ENCODE measurements at places on chromosomes 12 and 14.
A peak's percentile ranks its signal among the peaks of the same experiment; 100 is the strongest.

DNA sequence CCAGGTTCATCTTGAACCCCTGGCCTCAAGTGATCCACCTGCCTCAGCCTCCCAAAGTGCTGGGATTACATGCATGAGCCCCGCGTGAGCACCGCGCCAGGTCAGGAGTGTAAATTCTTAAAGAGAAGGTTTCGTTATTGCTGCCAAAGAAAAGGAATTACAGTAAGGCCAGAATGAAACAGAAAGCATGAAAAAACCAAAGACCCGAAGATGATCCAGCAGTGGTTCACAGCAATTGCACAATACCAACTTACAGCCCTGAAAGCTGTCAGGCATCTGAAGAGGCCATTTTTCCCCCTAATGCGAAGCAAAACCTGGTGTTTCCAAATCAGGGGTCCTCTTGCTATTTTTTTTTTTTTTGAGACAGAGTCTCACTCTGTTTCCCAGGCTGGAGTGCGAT lies 10.3 kb downstream of the RBM23 start:
- DNase-seq, result no peak

DNA sequence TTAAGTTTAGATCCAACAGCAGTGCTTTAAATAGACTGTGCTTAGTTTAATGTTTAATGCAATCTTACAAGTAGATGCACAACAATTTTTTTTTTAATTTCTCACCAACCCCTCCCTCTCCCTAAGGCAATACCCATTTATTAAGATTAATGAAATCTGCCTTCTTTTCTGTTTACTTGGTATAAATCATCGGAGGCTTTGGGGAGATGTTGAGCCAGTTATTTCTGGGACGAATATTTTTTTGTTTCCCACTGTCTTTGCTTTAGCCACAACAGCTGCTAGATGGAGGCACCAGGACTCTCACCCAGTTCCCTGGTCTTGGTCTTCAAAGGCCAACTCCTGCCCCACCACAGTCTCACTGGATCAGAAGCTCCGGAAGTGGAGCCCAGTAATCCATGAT lies 113.4 kb downstream of the PLXNC1 start:
- DNase-seq, result no peak

DNA sequence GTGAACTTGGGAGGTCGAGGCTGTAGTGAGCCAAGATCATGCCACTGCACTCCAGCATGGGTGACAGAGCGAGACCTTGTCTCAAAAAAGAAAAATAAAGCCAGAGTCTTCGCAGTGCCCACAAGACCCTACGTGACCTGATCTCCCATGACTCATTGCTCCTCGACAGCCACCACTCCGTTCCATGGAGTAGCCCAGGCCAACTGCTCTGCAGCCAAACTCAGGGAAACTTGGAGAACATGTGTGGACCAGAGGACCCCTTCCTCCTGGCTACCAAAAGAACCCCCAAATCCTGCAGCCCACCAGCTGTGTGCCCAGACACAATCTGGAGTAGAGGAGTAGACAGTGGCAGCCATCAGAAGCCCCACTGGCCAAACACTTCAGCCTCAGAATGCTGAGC lies 32.1 kb upstream of the PPP2R5C start:
- DNase-seq, result no peak

- no peak for DNase-seq
Observed at GRCh38 chr12:68785823-68786222, 22.2 kb upstream of the MDM2 start.

DNA sequence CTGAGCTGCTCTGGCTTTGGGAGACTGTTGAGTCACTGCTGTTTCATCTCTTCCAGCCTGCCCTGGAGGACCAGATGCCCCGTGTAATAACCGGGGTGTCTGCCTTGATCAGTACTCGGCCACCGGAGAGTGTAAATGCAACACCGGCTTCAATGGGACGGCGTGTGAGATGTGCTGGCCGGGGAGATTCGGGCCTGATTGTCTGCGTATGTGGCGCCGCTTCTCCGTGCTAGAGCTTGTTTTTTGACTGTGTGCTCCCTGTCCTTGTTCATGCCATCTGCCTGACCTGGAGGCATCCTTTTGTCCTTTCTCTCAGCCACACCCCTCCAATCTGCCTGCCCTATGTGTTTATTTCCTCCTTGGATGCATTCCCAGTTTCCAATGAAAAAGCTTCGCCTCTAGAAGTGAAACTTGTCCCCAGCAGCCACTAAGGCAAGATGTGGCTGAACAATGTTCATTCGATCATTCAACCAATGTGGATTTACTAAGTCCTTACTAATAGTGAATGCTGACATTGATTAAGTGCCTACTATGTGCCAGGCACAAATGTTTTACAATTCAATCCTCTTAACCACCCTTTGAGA lies 98.6 kb downstream of the NT5DC3 start:
- DNase-seq, result no peak

GRCh38 chr12:54379398-54380201 lies 4.9 kb downstream of the ZNF385A start:
- DNase-seq, result peak; percentile 64

GRCh38 chr14:70934502-70935134 lies 27.4 kb downstream of the PCNX1 start:
- DNase-seq, result no peak

DNA sequence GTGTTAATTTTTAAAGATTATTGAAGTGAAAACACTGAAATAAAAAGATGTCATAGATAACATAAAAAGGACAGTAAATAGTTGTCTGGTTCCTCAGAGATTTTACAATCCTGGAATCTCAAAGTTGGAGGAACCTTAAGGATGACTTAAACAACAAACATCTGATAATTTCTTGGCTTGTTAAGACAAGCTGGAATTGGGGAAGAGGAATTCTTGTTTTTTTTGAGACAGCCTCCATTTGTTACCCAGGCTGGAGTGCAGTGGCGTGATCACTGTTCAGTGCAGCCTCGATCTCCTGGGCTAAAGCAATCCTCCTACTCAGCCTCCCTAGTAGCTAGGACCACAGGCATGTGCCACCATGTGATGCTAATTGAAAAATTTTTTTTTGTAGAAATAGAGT lies 2.3 kb downstream of the ZNF410 start:
- DNase-seq, result no peak
